ENCODE measurements at places on chromosomes 6 and 20. TPM values are rescaled to one million over a fixed set of nuclear protein-coding genes. Genes with fewer than 3 reads are reported as not detected.

DNA sequence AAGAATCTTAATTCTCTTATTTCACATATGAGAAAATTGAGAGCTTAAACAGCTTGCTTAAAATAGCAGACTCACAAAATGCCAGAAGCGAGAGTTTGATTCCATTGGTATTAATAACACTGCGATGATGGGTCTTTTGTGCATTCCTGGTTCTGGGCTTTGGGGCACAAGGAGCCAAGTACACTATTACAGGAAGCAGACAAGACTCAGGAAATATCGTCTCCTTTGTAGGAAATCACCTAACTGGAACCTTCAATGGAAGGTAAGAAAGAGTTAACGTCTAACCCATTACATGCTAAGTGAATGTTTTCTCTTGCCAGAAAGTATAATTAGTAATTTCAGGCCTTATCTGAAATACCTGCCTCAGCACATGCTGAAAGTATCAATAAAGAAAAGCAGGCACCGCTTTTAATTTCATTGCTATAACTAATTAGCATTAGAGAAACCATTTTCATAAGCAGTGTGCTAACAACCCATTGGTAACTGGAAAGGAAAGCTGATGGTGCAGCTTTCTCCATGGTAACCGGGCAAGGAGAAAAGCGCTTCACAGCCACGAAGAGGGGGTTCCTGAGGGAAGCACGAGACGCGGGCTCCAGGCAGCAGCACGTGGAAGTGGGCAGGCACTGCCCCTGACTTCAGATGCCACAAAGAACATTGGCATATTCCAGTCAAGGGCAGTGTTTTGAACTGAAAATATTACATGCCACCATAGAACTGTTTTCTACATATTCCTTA lies 206.7 kb upstream of the AGPAT4 start:
- DNase-seq, result no peak

DNA sequence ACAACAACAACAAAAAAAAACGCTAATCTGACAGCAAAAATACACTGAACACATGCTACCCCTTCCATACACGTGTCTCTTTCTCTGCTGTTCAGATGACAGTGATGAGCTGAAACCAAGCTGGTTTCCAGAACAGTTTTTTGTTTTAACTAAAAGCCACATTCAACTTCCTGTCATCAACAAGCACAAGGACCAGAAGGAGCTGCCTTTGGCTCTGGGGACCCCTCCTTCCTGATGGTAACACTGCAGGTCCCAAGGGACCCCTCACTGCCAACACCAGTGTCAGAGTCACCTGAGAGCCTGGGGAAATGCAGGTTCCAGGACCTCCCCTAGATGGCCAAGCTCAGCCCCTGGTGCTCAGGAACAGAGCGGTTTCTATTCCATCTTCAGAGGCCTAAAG lies 6.0 kb downstream of the CST7 start:
- DNase-seq, result no peak

GRCh38 chr6:25866011-25866410 lies 8.0 kb downstream of the SLC17A3 start:
- DNase-seq, result no peak

ATAT1 gene
- polyA plus RNA-seq, result 23.5 TPM

TOX2 gene
- polyA plus RNA-seq, result 3.4 TPM

DNA sequence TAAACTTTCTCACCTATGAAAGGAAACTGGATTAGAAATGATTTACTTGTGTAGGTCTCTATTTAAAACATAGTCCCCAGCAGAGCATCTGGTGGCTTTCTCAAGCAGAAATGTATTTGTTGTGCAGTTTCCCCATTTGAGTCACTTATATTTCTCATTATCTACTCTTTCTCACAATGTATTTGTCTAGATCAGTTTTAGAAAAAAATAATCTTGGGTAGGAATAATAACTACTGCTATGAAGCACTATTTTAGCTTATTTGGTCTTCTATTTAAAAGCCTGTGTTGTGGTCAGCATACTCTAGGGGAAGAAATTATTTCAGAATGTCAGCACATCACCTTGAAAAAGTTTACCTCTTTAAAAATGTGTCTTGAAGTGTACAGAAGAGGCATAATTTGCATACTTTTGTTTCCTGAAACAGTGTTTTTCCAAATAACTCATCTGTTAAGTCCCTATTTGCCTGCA lies 60.9 kb upstream of the PRL start:
- no peak for DNase-seq

DNA sequence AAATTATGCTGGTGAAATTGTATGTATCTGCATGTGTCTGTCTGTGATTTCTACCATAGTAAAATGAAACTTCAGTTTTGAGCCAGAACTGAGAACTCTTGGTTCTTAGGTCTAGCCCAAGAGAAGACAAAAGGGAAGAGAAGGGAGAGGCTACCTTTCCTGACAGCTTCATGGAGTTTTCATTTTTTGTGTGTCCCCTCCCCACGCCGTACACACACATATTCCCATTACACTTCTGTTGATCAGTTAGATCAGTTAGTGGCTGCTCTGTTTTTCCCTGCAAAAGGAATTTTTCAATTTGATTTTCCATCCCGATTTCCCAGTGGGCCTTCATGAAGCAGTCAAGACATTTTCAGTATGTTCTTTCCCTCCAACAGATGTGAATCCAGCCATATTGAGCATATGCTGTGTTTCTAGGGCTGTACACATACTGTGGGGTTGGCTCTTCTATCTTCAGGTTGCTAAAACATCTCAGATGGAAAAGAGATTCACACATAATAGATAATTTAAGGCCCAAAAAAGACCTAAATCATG lies 52.5 kb downstream of the HIVEP1 start:
- peak; percentile 67 for DNase-seq

HDGFL1 gene
- polyA plus RNA-seq, result not detected

DNA sequence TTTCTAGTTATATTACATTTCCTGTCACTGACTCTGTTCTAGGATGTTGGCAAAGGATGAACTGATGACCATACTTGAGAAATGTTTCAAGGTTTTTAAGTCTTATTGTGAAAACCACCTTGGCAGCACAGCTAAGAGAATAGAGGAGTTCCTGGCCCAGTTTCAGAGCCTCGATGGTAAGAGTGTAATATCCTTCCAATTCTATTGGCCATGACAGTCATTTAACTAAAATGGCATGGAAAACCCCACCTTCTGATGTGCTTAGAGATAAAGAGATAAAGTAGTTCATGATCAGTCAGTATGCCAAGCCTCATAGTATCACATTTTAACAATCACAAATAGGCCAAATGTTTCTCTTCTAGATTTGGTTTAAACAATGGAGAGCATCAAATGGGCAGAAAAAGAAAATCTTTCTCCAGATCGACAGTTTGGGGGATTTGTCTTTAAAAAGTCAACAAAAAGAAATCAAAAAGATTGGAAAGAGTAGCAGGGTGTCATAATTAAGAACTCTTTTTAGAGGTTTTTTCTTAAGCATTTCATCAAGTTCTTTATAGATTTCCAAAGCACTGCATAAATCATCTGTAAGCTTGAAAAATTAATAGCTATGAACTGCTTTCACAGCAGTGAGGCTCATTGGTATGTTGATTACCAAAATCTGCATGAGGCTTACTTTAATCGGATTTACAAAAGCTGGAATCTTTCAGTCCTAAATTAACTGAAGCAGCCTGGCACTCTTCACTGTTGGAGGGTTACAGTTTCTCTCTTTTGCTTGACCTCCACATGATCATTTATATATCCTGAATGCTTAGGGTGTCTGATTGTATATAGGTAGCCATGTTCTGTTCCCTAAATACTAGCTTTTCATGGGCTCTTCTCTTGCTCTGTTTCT lies 48.7 kb downstream of the AKIRIN2 start:
- DNase-seq, result no peak

DNA sequence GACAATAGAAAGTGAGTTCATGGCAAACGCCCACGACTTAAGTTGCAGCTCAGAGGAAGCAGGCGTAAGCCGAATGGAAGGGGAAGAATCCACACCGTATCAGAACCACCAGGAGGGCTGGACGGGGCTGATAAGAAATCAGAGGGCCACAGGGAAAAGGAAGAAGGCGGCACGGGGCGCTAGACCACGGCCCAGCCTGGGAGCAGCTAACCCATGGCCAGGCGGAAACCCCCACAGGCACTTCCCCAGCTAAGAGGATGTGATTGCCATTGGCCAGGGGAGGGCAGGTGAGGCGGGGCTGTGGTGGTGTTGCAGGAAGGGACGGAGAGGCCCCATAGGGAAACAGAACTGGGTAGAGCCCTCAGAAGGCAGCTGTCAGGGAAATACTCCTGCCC lies 174.0 kb upstream of the AFDN start:
- no peak for DNase-seq

- DNase-seq, result no peak
Measured at GRCh38 chr20:54168961-54169862, 4.6 kb downstream of the CYP24A1 start.

GRCh38 chr6:111746983-111747382 lies 126.3 kb downstream of the FYN start:
- DNase-seq, result no peak
